NCI-H2029 (cell line): ENCODE measurements at places on chromosomes 3 and 15.

DNA sequence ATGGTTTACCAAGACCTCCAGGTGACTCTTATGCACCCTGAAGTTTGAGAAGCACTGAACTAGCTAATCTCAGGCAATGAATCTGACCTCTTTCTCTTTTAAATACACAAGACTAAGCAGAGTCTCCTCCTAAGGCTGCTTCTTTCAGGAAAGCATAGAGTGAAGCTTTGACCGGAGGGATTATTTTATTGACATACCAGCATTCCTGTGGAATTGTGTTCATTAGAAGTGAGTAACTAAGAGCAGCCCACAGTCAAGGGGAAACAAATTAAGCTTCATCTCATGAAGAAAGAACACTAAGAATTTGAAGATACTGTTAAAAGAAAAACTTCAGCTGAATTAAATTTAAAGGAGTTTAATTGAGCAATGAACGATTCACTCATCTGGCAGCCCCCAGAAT lies 963.5 kb downstream of the NTRK3 start:
- no peak for DNase-seq

DNA sequence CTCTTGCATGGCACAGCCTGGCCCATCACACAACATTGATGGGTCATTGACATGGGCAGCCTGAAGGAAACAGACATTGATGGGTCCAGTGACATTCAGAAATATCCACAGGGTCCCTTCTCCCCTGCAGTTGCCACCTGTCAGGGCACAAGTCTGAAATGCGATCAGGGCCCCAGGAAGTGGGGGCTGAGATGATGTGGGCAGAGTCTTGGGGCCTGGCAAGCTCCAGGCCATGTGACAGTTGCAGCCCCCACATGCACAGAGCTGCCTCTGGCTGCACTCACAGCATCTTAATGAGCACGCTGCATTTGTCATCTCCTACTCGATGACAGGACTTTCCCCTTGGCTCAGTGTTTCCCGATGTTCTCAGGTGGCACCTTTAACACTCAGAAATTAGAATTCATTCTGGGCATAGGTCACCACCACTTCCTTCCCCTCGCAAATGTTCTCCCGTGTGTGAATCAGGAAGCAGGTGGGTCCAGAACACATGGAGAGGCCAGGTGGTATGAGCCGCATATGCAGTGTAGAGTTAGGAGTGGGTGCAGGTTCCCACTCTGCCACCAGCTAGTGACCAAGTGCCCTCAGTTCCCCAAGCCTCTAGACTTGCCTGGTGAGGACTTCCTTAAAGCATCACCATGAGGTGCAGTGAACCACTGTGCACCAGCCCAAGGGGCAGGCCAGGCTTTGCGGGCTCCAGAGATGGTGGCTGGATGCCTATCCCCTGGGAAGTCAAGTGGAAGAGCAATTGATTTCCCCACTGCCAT lies 1.6 kb upstream of the TXNRD3 start:
- DNase-seq, result no peak

DNA sequence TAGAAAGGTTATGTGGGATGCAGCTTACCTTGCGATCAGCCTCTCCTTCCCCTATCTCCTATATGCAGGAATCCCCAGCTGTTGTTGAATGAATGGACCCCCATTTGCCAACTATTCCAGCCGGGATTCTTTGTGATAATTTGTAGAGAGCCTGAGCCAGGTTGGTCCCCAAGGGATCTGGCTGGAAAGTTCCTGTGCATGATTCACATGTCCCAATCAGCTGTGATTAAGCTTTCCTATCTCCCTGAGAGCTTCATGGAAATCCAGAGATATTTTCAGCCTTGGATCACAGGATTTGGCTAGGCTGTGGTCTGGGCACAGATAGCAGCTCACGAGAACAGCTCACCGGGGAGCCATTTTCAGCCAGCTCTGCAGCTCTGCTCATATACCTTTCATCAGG lies 76.7 kb downstream of the ARNT2 start:
- no peak for DNase-seq

GRCh38 chr3:4408958-4409357 lies 58.1 kb downstream of the SUMF1 start:
- DNase-seq, result no peak

- peak; percentile 26 for DNase-seq
These were observed 197.5 kb downstream of the EPHB1 start for GRCh38 chr3:134992586-134992985.

DNA sequence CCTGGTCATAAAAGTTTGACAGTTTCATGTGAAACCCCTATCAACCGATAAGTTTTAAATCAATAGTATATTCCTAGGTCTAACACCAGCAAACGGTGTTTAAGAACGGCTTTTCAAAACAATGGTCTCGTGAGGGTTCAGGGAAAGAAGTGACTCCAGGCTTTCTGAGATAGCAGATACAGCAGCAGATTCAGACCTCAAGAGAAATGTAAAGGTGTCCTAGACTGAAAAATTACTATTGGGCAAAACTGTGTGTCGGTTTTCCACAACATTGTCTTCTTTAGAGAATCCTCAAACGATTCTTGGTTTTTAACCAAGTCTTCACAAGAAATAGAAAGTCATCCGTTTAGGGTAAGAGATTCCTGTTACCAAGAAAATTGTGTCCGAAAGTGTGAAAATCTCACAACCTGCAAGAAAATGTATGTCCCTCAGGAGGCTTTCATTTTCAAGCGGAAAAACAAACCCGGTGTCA lies 1.2 kb downstream of the SETD2 start:
- DNase-seq, result no peak

- no peak for DNase-seq
These were observed 457.5 kb downstream of the NSUN3 start for GRCh38 chr3:94520364-94520763.

DNA sequence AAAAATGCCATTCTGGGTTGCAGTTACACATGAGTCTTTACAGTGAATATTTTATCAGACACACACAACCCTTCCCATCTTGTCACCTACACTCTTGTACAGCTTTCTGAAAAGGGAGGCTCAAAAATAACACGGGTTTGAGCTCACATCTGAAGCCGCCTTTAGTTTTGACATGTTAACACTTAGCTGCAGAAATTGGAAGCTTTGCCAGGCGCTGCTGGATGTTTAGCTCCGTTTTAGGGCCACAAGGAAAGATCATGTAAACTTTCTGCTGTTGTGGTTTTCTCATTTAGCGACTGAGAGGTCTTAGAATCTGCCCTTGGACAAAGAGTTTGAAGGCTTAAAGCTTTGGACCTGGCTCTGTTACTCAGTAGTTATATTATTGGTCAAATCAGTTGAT lies 120.1 kb downstream of the OXNAD1 start:
- DNase-seq, result no peak

DNA sequence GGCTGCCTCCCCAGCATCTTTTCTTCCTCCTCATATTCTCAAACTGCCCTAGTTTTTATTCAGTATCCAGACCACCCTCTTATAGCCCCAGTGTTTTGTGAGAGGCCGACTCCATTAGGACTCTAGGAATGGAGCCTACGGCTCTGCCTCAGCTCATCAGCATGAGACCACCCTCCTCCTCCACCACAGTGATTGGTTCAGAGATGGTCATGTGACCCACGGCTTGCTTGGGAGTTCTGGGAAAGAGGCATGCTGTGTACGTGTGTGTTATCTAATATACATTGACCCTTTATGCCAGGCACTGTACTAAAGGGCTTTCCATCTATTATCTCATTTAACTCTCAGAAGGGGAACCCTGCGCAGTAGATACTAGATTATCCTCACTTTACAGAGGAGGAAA lies 17.8 kb upstream of the CMTM7 start:
- DNase-seq, result no peak

DNA sequence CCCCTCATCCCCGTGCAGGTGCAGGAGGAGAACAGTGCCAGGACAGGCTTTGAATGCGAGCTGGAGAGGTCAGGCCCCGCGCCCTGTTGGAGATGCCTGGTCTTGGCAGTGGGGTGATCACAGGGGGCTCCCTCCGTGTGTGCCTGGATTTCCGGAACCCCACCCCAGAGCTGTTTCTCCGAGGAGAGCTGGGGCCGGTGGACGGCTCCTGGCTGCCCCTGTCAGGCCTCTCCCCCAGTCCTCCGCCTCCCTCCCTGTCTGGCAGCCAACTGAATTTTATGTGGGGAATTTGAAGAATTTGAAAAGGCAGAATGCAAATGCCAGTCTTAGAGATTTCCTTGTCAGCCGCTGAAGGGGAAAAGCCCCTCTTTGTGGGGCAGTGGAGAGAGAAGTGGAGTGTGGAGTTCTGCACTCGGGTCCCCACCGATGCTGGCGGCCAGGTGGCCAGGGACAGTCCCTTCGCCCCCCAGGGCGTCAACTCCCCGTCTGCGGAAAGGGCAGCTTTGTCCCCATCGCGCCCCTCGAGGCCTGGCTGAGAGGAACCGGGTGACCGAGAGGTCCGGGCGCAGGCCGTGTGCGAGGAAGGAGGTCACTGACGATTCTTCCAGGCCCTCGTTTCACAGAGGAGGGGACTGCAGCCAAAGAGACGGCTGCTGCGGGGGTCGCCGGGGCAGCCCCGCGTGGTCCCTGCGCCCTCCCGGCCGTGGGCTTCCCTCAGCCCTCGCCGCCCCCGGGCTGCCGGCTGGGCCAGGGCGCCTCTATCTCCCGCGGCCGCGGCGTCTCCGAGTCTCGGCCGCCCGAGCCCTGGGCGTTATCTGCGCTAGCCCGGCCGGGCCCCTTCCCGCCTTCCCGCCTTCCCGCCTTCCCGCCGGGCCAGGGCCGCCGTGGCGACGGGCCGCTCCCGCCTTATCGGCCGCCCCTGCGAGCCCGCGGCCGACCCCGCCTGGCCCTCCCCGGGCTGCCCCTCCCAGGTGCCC lies 56.0 kb upstream of the LCTL start:
- DNase-seq, result no peak

DNA sequence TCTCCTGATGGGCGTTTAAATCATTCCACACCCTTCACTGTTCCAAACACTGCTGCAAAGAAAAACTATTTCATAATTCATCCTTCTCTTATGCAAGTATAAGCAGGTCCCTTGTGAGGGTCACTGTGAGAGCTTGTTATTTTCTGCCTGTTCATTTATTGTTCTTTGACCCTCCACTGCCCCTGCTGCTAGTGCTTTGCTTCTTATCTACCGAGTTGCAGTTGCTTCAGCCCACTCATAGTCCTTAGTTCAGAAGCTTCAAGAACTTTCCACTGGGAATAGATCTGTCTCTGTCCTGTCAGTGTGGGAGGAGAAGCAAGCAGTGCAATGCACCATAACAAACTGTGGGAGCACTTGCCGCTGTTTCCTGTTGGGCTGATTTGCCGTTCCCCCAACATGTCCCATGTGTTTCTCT lies 39.8 kb downstream of the RIOX2 start:
- no peak for DNase-seq

DNA sequence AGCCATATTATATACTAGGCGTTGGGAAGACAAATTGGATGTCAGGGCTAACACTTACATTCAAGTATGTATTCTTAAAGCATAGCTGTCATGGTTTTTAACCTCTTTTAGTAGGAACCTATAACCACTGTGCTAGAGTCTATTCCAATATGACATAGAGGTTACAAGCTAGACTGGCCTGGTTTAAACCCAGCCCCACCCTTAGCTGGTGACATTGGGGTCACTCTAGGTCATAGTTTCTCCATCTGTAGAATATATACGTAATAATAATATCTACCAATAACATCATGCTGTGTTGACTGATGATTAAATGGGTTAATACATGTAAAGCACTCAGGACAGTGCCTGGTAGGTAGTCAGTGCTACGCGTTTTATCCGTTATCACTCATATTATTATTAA lies 16.7 kb downstream of the NRROS start:
- no peak for DNase-seq

DNA sequence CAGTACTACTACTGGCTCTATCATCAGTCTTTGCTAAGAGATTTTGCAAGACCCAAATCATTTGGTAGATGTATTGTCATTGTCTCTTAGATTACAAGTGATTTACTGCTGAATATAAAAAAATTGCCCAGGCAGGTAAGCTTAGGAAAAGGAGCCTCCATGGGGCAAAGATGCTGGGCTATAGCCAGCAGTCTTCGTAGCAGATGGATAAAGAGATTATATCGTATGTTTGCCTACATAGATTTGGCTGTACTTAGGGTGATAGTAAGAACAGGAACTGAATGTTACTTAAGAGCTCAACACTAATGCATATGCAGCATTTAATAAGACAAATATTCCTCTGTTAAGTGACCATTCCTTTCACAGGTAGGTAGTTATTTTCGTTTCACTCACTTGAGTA lies 48.9 kb downstream of the PTPRG start:
- no peak for DNase-seq

DNA sequence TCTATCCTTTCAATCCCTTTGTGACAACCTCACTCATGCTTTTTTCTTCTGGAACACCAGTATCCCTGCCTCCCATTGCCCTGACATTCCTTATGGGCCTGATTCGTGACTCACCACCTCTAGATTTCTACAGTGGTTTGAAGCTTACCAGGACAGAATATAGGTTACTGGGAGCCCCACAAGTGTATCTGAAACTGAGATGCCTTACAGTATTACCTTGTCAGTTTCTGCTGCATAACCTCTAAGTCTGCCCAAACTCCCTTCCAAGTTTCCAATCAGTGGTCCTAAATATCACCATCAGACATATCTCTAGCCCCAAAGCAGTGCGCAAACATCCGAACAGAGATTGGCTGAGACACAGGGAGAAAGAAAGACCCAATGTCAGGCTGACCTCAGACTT lies 5.6 kb downstream of the CPB1 start:
- DNase-seq, result no peak

GRCh38 chr15:92400573-92400972 lies 6.9 kb downstream of the ST8SIA2 start:
- DNase-seq, result no peak

DNA sequence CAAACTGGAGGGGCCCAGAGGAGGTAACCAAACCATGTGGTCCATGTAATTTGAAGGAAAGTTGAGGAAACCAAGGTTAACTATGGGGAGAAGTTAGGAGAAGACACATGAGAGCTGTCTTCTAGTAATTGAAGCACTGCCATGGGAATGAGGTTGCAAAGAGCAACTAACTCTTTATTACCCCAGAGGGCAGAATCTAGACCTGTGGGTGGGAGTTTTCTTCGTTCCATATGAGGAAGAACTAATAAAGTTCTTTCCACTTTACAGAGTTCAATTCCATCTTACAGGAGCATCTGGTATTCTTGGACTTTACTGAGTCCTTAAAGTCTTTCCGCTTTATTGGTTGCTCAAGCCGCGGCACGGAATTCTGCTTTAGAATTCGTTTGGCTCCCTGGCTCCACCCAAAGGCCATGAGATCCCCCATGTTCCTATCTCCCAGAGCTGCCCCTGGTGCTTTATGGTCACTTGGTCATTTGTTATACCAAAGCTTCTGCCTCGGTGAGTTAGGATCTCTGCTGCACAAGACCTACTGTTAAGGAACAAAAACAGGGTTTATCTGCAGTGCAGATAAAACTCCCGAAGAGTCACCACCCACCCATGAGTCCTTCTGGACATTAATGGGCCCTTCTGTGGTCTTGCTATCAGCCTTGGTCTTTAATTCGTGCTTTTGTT lies 89.5 kb upstream of the UMPS start:
- DNase-seq, result no peak

- no peak for DNase-seq
These were observed at the start of gene CYP1A2 for GRCh38 chr15:74748322-74748946. Gene CYP1A2, plus strand, starts transcription at chr15:74748845. Its CDS starts 894 bp downstream, at chr15:74749739.

- no peak for DNase-seq
These were observed 83.4 kb downstream of the RBPMS2 start for GRCh38 chr15:64691896-64692565.

- no peak for DNase-seq
These were observed 6.9 kb downstream of the TNIK start for GRCh38 chr3:171453180-171453886.
